ENCODE measurements at places on chromosomes 12 and 14.

DNA sequence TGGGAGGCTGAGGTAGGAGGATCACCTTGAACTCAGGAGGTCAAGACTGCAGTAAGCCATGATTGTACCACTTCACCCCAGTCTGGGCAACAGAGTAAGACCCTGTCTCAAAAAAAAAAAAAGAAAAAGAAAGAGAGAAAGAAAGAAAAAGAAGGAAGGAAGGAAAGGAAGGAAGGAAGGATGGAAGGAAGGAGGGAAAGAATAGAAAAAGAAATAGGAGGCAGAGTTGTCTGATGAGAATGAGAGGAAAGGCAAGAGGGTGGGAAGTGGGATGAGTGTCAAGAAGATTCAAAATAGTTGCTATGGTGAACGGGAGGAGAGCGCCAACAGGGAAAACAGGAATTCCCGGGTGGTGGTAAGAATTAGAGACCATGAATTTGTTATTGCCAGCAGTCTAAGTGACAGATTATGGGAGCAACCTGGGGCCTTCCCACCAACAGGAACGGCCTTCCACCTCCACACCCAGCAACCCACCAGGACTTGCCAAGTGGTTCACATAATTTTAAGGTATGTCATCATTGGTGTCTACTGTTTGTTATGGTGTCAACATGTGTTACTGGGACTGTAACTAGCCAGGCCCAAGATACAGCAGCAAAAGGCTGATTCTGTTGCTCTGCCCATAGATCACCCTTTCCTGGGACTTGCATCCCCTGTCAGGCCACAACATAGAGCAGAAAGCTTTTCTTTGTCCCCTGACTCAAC lies 36.1 kb upstream of the C12orf76 start:
- DNase-seq = no peak

DNA sequence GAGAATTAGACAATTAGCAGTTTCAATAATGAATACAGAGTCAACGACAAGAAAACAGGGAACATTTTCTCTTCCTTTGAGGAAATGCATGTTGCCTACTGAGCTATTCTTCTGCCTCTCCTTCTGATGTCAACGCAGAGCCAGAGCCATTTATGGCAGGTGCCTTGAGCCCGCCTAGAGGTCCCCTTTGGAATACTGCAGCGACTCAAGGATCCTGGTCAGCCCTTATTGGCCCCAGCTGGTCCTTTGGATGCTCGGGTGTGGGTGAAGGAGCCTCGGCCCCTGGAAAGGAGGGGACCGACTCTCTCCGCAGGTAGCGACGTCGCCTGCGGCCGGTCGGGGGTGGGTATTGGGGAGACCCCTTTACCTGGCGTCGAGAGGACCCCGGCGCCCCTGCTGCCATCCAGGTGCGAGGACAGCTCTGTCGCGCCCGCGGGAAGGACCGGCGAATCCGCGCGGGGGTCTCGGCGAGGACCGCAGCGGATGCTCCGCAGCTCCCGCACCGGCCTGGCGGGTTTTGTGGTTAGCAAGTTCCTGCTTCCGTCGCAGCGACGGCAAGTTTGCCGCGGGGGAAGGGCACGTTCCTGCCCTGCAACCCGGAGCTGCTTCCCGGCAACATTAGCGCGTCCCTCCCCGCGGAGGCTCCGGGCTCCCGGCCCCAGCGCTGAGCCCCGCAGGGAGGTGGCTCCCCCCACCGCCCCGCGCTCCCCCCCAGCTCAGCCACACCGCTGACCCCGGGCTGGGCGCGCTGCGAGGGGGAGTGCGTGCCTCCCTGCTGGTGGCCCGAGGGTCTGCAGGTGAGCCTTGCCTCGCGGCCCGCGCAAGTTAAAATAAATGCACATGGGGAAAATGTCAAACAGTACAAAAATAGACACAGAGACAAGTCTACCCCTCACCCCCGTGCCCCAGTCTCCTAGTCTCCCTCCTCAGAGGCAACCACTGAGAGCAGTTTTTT lies at the start of gene MANSC1:
MANSC1 (minus strand) TSS at position 532 of the 955 bp plus-strand sequence. CDS start 6,928 bp downstream, outside the sequence.
- peak; percentile 22 for DNase-seq

DNA sequence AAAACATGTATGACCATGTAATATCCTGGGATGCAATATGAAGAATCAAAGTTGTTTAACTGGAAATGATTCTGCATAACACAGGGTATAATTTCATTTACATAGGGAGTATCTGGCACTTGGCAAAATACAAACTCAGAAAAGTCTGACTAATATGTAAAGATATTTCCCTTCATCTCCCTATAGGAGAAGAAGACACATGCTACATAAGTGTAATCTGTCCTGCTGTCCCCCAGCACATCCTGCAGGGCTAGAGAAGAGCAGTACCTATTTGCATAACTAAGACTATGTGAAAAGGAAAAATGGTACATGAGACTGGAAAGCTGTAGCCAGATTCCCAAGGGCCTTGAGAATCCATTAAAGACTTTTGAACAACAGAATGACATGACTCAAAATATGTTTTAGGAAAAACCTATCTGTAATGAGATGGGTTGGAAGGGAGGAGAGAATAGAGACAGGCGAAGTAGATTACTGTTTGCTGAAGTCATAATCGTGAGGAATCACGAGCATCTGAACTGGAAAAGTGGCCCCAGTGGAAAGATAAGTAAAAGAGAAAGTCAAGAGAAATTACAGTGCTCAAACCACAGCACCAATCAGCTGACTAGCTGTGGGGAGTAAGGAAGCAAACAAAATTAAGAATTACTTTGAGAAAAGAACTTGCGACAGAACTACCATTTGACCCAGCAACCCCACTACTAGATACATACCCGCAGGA lies 155.1 kb upstream of the HMGA2 start:
- DNase-seq = no peak

DNA sequence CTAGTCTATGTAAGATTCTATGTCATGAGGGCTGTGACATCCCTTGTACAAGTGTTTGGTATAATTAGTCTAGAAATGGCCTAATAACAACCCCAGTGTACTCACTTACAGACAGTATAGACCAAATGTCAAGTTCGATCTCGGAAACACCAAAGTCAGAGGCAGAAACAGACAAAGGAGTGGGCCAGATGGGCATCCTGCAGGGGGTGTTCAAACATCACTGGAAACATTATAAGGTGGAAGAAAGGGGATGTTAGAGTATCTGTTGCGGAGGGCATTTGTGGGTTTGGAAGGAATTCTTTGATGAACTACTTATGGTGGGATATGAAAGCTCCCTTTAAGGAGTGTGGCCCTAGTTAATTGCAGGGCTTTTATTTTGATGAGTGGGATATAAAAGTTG lies 134.6 kb downstream of the ESR2 start:
- DNase-seq = no peak

Data from activated CD4-positive, CD25-positive, alpha-beta regulatory T cell (primary cell).